ENCODE measurements at places on chromosomes 16 and 17.

- no peak for DNase-seq
Observed at GRCh38 chr16:56960681-56961281, 969 bp upstream of the CETP start.

DNA sequence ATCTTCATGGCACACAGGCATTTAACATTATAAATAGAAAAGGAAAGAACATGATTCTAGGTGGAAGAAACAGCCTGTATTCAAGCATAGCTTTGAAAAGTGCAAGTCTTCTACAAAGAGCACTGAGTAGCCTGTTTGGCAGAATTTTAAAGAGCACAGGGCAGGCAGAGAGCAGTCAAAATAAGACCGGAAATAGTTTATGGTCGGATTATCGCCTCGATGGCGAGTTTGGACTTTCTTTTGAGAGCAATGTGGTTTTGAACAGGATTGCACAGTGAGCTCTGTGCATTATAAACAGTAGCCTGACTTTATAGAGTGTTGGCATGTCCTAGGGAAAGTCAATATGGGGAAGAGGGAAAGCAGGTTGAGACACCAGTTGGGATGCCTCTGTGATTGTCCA lies 6.2 kb upstream of the TMEM100 start:
- DNase-seq, result no peak

DNA sequence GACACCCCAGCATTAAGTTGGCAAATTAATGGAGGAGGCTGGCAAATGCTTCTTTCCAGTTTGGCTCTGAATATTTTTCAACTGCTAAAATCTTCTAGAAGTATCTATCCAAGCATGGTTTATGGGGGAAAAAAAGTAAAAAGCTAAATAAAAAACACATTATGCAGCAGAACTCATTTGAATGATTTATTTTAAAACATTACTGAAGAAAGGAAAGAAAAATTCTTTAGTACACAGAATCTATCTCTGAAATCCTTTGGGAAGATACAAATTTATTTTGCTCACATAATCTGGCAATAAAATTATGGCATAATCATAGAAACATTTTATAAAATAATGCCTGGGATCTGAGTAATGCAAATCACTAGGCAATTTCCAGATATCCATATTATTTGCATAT lies 328.1 kb upstream of the MON1B start:
- no peak for DNase-seq

DNA sequence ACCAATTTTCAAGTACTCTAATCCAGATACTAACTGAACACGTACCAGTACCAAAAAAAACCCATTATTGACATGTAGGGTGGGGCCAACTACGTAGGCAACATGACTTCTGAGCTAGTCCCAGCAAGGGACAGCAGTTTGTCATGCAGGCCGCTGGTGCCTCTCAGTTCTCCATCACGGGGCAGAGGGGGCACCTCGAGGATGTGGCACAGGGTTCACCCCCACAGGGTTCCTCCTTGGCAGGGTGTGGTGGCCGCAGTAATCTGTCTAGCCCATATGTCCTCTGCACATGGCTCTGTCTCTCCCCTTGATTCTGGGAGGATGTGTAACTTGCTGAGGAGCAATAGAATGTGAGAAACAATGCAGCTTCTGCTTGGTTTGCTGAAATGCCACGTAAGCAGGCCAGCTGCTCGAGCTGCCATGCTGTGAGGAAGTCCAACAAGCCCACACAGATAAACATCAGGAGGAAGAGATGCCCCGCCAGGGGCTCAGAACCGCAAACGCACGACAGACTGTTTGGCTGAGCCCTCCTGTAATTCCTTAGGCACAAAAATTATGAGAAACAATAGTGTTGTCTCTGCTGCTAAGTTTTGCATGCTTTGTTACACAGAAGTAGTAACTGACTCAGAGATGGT lies 62.4 kb downstream of the NT5M start:
- DNase-seq, result no peak

DNA sequence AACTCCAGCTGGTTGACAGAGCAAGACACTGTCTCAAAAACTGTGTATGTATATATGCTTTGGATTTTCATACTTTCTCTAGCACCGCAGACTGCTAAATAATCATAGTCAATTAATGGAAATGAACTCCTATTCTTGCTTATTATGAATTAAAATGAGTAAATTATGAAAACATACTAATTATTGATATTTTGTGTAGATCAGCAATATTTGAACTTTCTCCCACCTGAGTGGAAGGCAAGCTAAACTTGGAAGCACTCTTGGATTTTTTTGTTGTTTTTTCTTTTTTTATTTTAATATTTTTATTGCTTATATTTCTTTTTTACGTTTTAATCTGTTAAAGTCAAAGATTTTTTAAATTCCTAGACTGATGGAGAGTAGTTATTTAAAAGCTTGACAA lies 201.7 kb downstream of the CDRT15L2 start:
- no peak for DNase-seq

- DNase-seq, result no peak
Observed at GRCh38 chr17:66517336-66518009, 215.1 kb downstream of the PRKCA start.

GRCh38 chr16:636206-637080 lies at the start of gene METTL26:
Gene METTL26 (minus strand): TSS chr16:636305. CDS start chr16:636290, 15 bp downstream.
- peak; percentile 84 for DNase-seq

DNA sequence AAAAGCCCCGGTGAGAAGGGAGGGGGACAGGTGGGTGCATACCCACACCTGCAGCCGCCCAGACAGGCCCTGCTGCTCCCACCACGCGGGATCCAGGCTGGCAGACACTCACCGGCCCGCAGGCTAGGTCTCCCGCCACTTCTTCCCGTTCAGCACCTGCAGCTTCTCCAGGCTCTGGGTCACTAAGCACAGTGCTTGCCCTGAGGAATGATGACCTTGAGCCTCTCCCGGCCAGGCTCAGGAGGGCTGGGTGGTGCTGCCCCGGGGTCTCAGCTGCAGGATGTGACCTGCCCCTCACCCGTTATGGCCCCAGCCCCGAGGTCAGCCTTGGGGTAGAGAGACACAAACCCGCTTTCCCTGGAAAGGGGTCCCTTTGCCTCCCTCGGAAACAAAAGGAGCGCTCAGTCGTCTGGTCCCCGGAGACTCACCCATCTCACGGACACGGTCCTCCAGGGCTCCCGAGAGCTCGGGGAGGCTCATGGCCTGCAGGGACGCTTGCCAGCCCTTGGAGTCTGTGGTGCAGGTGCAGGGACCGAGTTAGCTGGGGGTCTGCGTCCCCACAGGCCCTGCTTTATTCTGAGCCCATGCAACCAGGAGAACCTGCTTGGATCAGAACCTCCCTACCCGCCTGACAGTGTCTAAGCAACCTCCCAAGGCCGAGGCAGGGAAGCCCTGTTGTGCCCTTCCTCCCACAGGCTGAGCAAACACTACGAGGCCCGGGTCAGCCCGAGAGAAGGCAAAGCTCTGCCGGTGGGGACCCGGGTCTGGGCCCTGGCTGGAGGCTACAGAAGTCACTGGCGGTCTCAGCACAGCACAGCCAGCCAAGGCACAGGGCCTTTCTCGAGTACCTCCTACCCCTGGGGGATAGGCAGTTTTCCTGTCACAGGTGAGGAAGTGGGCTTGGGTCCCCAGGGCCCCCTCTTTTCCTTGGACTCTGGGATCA lies 3.8 kb downstream of the NUDT16L1 start:
- no peak for DNase-seq

DNA sequence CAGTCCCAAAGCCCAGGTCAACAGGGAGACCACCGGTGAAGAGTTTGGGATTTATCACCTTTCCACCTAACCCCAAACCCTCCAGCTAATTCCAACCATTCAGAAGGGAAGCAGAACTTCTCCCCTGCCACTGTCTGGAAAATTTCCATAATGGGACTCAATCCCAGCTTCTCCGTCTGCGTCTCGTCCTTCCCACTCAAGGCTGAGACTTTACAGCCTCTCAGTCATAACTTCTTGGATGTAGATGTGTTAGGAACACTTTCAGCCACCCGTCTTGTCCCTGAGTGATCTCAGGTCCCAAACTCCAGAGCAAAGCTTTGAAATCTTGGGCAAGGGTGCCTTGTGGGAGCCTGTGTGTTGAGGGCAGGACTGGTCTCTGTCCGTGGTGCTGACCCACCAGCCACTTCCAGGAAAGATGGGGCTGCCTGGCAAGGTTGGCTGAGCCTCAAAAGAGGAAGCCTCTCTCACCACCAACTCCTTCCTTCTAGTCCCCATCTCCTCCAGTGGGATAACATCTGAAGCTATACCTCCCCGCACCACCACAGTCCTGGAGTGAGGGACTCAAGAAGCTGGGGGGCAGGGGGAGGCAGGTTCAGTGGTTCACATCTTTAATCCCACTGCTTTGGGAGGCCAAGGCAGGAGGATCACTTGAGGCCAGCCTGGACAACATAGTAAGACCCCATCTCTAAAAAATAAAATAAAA lies 9.3 kb downstream of the GAS2L2 start:
- DNase-seq, result no peak

GRCh38 chr16:12245088-12245920 lies 268.8 kb downstream of the SNX29 start:
- peak; percentile 60 for DNase-seq

GRCh38 chr17:43543300-43543699 lies 2.8 kb downstream of the ETV4 start:
- no peak for DNase-seq

- DNase-seq, result no peak
Observed at GRCh38 chr17:39306509-39307212, 80.9 kb upstream of the STAC2 start.

DNA sequence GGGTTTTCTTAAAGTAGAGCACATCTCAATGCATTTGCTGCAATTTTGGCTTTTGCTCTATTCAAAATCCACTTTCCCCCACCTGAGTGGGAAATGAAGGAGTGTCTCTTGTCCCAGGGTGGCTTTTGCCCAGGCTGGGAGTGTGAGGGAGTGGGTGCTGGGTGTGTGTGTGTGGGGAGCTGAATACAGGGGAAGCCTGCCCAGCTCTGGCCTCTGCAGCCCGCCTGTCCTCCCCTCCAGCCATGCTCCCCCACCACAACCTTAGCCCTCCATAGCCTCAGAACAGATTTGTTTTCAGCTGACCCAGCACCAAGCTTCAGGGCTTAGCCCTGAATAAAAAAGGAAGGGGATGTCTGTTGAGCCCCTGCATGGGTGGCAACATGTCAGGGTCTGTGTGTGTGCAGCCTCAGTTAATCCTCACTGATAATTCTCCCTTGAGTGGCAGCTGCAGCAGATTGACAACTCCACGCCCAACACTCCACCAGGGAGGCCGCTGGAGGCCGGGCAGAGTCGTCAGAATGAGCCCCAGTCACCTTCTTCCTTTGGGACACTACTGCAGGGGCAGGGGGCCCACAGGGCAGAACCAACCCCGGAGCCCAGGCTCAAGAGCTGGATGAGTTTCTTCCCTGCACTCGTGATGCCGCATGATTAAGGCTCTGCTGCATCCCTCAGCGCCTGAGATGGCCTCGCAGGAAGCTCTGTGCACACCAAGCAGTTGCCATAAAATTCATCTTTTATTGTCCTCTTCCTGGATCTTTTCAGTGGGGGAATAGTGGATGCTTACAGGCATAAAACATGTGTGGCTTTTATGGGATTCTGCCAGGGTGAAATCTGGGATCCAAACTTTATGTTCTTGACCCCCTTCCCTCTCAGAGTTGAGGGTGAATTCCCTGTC lies 55.0 kb downstream of the SPACA3 start:
- DNase-seq, result no peak

GRCh38 chr17:2089021-2089422 lies 34.1 kb downstream of the HIC1 start:
- no peak for DNase-seq

GRCh38 chr17:45251931-45252330 lies 10.0 kb downstream of the SPATA32 start:
- DNase-seq, result no peak

- no peak for DNase-seq
Observed at GRCh38 chr17:17725752-17726457, 44.6 kb downstream of the RAI1 start.

DNA sequence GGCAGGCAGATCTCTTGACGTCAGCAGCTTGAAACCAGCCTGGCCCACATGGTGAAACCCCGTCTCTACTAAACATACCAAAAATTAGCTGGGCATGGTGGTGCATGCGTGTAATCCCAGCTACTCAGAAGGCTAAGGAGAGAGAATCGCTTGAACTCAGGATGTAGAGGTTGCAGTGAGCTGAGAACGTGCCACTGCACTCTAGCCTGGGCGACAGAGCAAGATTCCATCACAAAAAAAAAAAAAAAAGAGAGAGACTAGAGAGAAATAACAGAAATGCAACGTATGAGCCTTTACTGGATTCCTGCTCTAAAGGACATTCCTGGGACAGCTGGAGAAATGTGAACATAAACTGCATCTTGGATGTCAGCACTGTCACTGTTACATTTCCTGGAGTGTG lies 10.8 kb downstream of the IFT140 start:
- DNase-seq, result no peak

DNA sequence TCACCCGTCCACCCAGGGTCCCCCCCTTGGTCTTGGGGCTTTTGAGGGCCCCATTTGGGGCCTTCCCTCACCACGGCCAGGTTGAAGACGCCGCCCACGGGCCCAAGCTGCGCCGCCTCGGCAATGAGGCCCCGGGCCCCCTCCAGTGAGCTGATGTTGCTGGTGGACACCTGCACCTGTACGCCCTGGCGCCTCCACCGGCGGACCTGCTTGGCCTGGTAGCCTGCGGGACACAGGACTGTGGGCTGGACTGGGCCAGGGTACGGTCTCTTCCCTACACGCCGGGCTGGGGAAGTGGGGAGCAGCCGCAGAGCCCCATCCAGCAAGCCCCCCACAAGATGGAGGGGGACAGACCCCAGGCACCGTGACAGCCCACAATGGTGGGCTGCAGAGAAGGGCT lies 15.6 kb downstream of the FASN start:
- no peak for DNase-seq

DNA sequence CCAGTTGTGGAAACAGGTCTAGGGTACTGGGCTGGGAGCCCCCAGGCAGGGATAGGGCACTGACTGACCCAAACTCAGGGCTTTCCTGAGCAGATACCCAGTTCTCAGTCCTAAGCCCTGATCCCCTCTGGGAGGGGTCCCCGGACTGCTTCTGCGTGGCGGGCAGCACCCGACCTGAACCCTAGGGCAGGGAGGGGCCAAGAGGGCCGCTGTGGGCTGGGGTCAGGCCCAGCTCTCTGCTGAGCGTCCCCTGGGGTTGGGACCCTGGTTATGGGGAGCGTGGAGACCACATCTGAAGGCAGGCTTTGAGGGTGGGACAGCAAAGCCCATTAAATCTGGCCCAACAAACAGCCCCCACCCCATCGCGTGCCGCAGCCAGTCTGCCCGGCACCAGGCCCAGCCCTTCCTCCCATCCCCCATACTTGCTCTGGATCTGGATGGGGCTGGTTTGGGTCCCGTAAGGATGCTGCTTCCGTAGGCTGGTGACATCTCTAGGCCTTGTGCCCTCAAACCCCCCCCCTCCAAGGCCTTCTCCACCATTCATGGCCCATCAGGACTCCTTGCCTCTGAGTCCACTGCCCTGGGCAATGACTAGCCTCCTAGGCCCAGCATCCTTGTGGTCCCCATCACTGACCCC lies 691 bp upstream of the FAM83G start:
- DNase-seq, result no peak

- no peak for DNase-seq
Observed at GRCh38 chr17:34406226-34406625, 43.2 kb upstream of the CCL1 start.

DNA sequence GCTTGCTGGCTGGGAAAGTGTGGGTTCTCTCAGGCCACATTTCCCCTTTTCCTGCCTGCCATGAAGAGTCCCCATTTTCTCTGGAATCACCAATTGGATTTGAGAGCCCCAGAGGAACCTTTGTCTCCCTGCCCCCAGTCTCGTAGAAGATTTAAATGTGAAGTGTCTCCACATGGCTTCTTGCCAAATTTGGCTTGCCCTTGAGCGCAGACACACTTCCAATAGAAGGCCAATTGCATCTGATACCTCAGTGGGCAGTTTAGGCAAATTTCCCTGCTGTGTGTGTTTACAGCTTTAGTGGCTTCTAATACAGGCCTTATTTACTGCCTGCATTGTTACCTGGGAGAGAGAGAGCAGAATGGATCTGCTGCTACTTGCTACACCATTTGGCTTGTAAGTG lies 29.7 kb downstream of the CDK5R1 start:
- peak; percentile 86 for DNase-seq

Measured in DMS79 treated with DMSO at 0.1 percent for 48 hours (cell line).